ENCODE measurements at places on chromosomes 3 and 15.

- no peak for DNase-seq
Observed at GRCh38 chr3:181017690-181018089, 28.2 kb upstream of the DNAJC19 start.

DNA sequence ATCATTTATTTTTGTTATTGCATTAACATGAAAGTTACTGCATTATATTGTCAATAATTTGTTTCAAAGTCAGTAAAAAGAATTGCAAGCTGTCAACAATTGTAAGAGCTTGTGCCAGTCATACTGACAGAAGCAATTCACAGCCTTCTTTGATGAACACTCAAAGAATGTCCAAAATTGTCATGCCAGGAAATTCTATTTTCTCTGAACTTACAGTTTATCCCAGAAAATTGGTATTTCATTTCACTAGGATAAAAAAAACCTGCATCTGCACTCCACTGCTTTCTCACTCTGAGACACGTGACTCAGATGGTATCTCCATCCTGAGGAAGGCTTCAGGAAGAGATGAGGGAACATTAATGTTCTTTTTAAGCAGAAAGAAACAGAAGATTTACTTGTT is 332.6 kb upstream of the CCDC54 start:
- no peak for DNase-seq

DNA sequence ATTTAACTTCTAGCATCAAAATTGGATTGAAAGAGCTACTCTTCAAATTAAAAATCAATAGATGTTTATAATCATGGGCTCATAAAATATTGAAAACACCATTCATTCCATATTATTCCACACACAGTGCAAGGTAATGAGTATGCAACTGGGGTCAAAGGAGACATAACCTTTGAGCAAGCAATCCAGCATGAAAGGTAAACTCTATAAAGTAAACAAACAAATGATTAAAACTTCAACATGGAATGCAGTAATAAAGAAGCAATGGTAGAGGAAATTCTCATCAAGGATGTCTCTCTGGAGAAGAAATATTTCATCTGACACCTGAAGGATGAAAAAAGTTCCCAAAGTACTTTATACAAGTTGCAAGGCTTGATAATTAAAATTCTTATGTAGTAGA is 25.8 kb downstream of the MECOM start:
- DNase-seq = no peak

DNA sequence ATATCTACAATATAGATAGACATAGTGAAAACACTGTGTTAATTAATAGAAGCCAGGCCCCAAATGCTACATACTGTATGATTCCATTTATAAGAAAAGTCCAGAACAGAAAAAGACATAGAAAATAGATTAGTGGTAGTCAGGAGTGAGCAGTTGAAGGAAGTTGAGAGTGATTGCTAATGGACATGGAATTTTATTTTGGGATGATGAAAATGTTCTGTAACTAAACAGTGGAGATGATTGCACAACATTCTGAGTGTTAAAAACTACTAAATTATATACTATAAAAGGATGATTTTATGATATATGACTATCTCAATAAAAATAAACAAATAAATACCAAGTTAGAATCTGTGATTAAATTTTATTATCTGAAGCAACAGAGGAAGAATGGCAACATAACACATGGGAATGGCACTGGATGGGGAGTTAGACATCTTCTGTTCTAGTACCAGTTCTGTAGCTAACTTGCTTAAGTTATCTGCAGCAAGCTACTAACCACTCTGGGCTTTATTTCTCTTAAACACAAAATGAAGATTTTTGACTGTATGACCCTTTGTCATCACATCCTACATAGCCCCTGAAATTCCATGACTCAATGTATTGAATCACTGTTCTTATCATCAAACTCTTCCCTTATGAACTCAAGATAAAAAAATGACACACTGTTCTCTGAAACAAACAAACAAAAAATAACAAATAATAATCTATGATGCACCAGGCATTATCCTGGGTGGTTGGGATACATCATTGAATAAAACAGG is 612.7 kb downstream of the TBL1XR1 start:
- DNase-seq = no peak

DNA sequence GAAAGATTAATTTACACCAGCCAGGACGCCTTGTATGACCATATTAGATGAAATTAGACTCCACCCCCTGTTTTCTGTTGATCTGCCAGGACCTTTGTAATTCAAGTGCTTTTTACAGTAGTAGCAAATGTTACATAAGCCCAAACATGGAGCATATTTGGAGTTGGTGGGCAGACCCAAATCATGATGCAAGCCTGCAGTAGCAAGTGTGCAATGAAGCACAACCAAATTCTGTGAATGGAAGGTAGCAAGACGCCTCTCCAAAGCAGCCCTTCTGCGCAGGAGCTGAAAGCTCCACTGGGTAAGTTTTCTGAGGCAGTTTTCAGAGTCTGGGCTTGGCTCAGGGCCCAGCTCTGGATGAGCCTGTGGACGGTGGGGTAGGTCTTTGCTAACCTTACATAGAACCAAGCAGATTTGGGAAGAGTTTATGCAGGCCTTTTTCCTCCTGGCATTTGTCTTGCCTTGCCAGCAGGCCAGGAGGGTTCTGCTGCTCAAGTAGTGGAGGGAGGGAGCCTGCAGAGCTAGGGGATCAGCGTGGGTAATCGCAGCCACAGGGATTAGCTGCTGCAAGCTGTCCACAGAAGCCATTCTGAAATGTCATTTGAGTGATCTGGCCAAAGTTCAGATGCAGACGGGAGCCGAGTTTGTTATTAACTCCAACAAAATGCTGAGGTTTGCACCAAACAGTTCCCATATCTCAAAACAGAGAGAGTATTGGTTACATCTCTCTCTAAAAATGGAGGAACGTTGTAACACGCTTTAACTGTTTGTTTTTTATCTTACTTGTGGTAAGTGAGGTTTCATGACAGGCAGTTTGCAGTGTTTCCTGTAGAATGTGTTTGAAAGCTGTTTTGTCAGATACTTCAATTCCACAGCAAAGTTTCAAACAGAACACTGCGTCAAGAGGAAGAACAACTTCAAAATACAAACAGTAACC is 55.4 kb downstream of the PSMD6 start:
- DNase-seq = peak; percentile 66

DNA sequence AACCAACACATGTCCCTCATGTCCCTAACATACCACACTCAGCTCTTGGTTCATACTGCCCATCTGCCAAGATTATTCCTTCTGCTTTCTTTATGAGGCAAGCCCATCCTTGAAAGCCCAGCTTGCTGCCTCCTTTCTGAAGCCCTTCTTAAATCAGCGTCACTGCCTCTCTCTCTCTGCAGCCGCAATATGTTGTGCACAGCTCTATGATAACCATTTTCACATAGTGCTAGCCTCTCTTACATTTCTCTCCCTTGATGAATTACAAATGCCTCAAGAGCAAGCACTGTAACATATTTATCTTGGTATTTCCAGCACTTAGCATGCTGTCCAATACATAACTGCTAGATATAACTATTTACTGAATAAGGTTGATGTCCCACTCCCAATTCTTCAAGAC is 86.5 kb downstream of the TNIK start:
- no peak for DNase-seq

- DNase-seq = no peak
Observed at GRCh38 chr15:74400915-74401757, 32.6 kb downstream of the SEMA7A start.

Data from GDM1 (cell line).